ENCODE measurements at places on chromosomes 2 and 18. TPM values are rescaled to one million over a fixed set of nuclear protein-coding genes. Genes with fewer than 3 reads are reported as not detected.

SOCS6 gene
- total RNA-seq, result 20.6 TPM

DNA sequence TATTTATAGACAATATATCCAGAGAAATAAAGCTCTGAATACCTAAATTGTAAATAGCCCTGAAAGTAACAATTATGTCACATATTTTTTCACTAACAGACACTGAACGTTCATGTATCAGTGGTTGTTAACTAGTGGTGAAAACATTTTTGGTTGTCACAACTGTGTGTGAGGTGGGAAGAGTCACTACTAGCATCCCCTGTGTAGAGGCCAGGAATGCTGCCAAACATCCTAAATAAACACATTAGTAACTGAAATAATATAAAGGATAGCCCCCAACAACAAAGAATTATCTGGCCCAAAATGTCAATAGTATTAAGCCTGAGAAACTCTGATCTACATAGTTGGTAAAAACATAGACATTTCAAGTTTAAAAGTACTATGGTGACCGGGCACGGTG lies 64.5 kb downstream of the ROCK1 start:
- H3K4me3 ChIP-seq, result no peak overlapping the region
- peaks cover 7% of the 10 kb centered on the region for H3K4me1 ChIP-seq
- no peaks in the 10 kb centered on the region for H3K36me3 ChIP-seq
- DNase-seq, result no peak
- H3K27me3 ChIP-seq, result no peaks in the 10 kb centered on the region

- no peaks in the 10 kb centered on the region for H3K36me3 ChIP-seq
- H3K27me3 ChIP-seq, result no peaks in the 10 kb centered on the region
- H3K4me3 ChIP-seq, result no peak overlapping the region
- no peak overlapping the region for H3K27ac ChIP-seq
- H3K4me1 ChIP-seq, result no peaks in the 10 kb centered on the region
Observed at GRCh38 chr2:163247156-163247846, 408.7 kb upstream of the KCNH7 start.

- no peaks in the 10 kb centered on the region for H3K4me1 ChIP-seq
- no peak for DNase-seq
- H3K27me3 ChIP-seq, result peaks cover 11% of the 10 kb centered on the region
- no peak overlapping the region for H3K4me3 ChIP-seq
- H3K27ac ChIP-seq, result no peak overlapping the region
Observed at GRCh38 chr2:143934626-143935481, 585.1 kb downstream of the ZEB2 start.

GRCh38 chr2:61585383-61585782 lies 47.2 kb upstream of the XPO1 start:
- no peaks in the 10 kb centered on the region for H3K27me3 ChIP-seq
- DNase-seq, result no peak
- H3K4me1 ChIP-seq, result no peaks in the 10 kb centered on the region
- no peak overlapping the region for H3K4me3 ChIP-seq
- H3K36me3 ChIP-seq, result no peaks in the 10 kb centered on the region
- H3K27ac ChIP-seq, result no peak overlapping the region

GRCh38 chr2:105393373-105394055 lies 5.3 kb downstream of the FHL2 start:
- peak overlapping the region; percentile 40 for H3K27ac ChIP-seq
- peaks cover 3% of the 10 kb centered on the region for H3K4me1 ChIP-seq
- no peaks in the 10 kb centered on the region for H3K36me3 ChIP-seq

All from breast epithelium (tissue), 4 donors.